Effector memory CD8-positive, alpha-beta T cell (primary cell): ENCODE measurements at places on chromosomes 3 and 15.

DNA sequence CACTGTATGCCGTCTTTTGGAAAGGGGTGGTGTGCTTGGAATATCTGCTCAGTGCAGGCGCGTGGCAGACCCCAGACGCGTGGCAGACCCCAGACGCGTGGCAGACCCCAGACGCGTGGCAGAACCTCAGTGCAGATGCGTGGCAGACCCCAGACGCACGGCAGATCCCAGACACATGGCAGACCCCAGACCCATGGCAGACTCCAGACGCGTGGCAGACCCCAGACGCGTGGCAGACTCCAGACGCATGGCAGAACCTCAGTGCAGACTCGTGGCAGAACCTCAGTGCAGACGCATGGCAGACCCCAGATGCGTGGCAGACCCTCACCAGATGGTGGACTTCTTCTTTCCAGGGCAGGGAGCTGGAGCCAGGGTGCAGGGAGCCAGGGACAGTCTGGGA, 637 bp upstream of the MUC4 start:
- DNase-seq = no peak

GRCh38 chr3:108089579-108089978, 1.3 kb downstream of the CD47 start:
- no peak for DNase-seq

- DNase-seq = no peak
Measured at GRCh38 chr3:155231792-155232191, 61.7 kb downstream of the STRIT1 start.

DNA sequence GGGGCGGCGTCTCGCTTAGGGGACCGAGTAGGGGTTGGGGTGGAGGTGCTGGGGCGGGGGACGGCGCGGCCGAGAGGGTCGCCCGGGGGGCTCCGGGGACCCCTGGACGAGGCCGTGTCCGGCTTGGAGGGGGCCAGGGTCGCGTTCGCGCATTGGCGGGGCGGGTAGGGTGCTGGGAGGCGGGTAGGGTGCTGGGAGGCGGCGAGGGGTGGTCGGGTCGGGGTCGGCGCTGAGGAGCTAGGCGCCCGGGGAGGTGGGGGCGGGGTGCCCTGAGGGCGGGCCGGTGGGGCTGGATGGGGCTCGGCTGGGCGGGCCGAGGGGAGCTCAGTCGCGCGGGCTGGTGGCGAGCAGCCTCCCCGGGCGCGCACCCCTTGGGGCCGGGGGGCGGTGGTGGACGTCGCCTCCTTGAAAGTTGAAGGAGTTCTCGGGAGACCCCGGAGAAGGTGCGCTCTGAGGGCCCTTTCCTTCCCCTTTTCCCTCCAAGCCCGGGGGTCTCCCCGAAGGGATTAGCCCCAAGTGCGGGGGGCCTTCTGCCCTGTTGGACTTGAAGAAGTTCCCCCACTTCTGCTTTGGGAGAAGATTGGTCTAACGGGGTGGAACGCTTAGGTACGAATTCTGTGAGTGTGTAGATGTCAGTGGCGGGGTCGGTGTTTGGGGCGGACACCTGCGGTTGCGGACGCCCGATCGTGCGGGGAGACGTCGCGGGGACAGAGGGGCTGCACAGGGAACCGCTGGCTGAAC, 543 bp downstream of the MEF2A start:
- DNase-seq = peak; percentile 3

GRCh38 chr15:40307421-40308211, at the start of gene PLCB2:
Gene PLCB2, minus strand, starts transcription at chr15:40307935. Its CDS starts 263 bp downstream, at chr15:40307672.
- peak; percentile 74 for DNase-seq

- DNase-seq = no peak
Measured at GRCh38 chr3:89373434-89373833, 266.0 kb downstream of the EPHA3 start.

DNA sequence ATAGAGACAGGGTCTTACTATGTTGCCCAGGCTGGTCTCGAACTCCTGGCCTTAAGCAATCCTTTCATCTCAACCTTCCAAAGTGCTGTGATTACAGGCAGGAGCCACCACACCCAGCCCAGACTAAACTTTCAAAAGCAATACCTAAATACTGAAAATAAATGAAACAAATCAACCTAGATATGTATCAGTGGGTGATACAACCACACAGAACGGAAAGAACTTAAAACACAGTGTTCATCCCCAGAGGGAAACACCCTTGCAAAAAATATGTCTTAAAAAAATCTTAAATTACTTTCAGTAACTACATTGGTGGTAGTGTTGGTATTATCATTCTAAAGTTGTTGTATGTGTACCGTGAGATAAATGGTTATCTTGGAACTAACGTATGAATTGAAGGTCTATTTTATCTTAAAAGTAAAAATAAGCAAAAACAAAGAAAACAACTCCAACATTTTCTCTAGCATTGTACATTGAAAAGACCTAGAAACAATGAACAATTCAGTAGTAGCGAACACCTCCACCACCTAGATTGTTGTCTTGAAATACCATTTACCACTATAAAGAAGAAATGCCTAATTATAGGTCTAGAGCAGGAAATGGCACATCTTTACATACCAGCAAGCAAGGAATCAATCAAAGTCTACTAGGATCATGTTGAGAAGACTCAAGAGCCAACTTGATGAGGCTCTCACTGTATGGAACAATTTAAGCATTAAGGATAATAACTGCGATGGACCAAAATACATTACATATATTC, 24.7 kb downstream of the SLTM start:
- DNase-seq = no peak

- DNase-seq = no peak
Measured at GRCh38 chr3:69791106-69791505, 51.8 kb downstream of the MITF start.

DNA sequence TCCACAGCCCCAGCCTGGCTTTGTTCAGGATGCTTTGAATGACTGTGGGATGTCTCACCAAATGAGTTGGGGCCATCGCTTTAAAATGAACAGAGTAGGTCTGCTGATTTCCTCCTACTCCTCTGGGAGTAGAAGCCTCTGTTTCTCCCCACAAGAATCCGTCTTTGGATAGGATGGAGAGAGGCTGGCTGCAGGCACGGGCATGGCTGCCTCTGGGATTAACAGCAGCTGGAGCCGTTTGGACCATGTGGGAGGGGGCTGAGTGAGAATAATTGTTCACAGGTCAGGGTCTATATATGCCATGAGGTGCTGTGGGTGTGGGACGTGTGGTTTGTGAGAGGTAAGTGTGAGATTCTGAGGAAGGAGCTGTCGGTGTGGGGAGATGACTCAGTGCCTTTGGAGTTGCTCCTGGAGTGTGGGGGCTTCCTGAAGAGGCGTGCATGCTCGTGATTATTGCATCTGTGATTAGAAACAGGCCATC, 48.0 kb upstream of the APEH start:
- DNase-seq = no peak

DNA sequence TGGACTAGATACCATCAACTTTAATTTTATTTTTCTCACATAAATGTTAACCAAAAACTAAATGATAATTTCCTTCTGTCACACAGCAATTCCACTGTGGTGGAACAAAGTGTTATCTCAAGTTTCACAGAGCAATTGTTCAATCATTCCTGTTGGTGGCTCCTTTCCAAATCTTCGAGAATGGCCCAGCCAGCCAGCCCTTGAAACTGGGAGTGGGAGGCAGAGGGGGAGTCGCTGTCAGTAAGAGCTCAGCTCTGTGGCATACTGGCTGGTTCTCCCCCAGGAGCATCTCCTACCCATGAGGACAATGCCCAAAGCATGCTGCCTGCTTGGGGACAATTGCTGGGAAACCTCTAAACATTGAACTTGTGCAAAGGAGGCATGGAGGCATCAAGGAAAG, 47.7 kb downstream of the MECOM start:
- no peak for DNase-seq

- no peak for DNase-seq
Measured at GRCh38 chr3:116037954-116038911, 407.1 kb downstream of the LSAMP start.

DNA sequence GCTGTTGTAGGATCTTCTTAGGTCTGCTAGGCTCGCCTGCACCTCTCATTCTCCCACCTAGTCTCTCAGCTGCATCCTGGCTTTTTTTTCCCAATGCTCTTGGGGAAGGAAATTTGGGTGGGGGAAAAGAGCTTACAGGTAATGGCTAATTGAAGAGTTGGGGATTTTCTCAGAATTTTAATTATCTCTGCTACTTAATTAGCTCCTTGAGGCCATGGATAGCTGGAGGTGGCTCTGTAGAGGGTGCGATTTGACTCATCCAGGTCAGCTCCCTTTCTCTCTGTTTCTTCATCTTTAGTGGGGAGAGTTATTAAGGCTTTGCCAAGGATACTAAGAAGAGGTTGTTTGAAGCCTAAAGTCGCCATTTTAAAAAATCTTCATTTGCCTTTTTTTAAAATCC, 22.6 kb downstream of the SNAPC5 start:
- no peak for DNase-seq

GRCh38 chr15:43277901-43278300, 11.2 kb upstream of the TGM5 start:
- DNase-seq = no peak

GRCh38 chr3:160929595-160929994, 173.6 kb downstream of the PPM1L start:
- no peak for DNase-seq

DNA sequence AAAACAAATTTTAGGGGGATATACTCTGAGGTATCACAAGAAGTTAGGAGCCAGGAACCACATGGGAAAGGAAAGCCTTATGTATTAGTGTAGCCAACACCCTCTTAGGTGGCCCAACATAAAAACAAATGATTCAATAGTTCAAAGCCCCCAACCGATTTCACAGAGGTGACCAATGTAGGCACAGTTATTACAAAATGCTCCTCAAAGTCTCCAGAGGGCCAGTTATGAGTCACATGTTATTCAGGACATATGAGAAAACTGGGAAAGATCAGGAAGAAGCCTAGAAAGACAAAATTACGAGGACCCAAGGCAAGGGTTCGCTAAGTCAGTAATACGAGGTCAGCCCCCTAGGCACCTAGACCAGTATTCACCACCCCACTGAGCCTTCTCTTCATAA, 29.9 kb upstream of the FBN1 start:
- no peak for DNase-seq
